NCI-H1105 treated with DMSO at 0.1 percent for 48 hours (cell line): ENCODE measurements at places on chromosomes 6 and 20.
A peak's percentile ranks its signal among the peaks of the same experiment; 100 is the strongest.

DNA sequence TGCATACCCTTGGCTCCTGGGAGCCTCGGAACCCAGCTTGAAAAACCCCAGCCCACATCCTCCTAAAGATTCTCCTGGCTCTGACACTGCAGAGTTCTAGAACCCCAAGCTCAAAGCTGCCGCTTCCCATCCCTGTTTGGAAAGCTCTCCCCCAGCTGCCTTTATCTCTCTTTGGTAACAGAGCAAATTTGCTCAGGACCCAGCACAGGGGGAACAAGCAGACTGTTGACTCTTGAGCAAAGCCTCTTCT is 38.9 kb downstream of the HNF4A start:
- no peak for DNase-seq

DNA sequence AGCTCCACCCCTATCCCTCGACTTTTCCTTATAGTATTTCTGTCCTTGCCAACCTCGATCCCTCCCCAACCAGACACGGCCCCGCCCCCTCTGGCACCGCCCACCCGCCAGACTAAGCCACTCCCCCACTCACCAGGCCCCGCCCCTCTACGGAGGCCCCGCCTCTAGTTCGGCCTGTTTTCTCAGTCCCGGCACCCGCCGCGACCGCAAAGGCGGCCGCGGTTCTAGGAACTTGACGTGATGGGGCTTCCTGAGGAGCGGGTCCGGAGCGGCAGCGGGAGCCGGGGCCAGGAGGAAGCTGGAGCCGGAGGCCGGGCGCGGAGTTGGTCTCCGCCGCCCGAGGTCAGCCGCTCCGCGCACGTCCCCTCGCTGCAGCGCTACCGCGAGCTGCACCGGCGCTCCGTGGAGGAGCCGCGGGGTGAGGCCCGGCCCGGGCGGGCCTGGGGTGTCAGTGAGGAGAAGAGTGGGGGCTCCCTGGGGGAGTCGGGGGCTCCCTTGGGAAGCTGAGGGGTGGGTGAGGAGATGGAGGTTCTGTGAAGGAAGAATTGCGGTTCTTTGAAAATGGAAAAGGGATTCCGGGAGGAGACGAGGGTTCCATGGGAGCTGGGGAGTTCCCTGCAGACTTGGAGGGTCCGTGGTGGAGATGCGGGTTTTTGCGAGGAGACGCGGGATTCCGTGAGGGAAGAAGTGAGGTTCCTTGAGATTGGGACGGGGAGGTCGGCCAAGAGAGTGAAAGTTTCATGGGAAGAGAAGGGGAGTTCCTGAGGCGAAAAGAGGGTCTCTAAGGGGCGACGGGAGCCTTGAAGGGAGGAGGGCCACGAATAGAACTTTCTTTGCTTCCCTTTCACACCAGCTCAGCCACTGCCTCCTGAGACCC is at the start of gene ACSS2:
Gene ACSS2 (plus strand): TSS at position 207 of the 877 bp plus-strand sequence. CDS start 34 bp downstream, at position 241.
- DNase-seq = no peak

- no peak for DNase-seq
These were observed 678.8 kb upstream of the MARCKS start for GRCh38 chr6:113178349-113178748.

DNA sequence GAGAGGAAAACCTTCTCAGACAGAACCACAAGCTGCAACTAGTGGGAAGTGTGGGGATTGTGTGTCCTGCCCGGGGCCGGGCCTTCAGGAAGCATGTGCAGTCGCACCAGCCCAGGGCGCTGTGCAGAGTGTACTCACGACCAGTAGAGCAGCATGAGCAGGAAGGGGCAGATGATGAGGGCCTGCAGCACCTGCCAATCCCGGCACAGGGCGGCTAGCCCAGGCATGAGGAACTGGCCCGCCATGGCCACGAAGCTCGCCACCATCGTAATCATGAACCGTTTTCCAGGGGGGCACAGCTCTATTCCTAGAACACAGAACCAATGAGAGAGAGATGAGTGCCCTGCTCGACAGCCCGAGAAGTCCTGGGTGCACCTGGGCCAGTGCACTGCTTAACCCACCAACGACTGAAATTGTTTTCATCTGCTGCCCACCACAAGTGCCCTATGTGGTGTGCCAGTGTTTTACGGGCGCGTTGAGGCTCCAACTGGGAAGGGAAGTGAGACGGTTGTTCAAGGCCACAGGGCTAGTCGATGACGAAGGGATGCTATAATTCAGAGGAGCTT is 65.0 kb downstream of the PSMG4 start:
- DNase-seq = no peak

- DNase-seq = no peak
These were observed 14.9 kb downstream of the DYNLT1 start for GRCh38 chr6:158629367-158630221.

GRCh38 chr6:31829633-31830283 is 2.2 kb downstream of the HSPA1B start:
- DNase-seq = peak; percentile 64

DNA sequence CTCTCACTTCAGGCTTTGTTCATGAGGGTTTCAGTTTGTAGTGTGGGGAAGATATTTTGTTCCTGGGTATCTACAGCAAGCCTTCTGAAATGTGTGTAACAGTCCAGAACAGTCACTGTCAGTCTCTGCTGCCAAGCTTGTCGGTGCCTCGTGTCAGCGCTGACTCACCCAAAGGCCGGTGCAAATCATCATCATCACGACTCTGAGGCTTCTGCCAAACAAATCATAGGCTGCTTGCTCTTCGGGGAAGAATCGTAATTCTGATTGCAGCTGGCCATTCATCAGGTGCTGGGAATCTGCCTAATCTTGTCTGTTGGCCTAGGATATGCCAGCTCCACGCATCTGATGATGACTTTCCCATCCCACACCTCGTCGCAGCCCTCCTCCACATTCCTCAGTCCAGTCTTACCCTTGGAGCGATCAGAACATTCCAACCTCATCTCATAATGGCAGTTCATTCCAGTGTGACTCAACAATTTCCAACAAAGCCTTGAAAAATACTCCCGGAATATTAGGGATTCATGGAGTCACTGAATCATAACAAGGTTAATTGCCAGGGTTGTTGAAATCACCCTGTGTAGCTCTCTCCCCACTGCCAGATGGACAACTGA is 40.9 kb downstream of the ALDH8A1 start:
- no peak for DNase-seq

DNA sequence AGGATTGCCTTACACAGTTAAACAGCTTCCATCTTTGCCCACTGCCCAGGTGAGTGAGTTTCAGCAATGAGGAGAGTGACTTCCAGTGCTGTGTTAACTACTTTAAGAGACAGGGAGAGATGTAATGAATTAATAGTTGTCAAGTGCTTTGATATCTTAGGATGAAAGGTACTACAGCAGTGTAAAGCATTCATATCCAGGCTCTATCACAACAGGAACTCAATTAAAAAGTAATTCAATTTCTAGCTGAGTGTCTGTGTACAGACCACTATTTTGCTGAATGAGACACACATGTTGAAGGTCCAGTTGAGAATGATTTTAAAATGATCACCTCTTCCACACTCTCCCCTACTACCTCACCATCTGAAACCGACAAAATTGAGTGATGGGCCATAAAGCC is 70.7 kb upstream of the BEND3 start:
- no peak for DNase-seq

- DNase-seq = no peak
These were observed 30.1 kb downstream of the PRPH2 start for GRCh38 chr6:42692137-42692911.

DNA sequence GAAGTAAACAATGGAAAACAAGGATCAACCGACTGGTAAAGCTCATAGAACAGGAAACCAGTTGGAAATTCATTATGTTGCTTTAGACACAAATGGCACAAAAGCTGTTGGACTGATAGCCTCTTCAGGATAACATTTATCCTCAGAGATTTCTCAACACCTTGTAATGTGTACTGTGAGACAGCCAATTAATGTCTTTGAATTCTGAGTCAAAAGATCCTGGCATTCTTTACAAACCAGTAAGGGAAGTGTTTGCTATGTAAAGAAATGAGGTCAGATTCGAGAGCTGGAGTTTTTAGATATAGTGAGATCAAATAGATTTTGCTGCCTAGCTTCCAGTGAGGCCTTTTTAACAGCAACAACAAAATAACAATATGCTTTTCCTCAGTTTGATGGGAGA is 439.2 kb downstream of the C6orf118 start:
- no peak for DNase-seq

DNA sequence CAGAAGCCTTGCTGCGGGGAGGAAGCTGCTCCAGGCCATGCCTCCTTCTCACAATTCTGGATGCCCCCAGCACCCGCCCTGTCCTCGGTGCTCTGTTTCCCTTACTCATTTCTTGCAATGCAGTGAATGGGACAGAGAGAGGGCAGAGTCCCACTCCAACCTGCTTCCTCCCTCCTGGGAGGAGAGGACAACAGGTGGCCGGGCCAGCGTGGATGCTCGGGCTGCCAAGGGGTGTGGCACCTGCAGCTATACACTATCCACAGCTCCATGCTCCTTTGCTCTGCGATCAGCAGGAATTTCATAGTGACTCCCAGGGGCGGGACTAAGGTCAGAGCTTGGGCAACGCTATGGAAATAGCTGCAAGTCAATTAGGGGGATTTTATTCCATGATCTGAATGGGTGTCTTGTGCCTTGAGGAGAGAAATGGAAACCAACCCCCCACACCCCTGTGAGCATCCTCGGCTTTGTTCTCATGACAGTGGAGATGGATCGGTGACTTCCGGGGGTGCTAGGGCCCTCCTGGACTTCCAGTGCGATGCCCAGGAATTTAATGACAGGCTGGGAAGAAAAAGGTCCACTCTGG is 192.5 kb downstream of the MYLK4 start:
- DNase-seq = no peak

GRCh38 chr6:45794465-45794864 is 221.2 kb downstream of the CLIC5 start:
- DNase-seq = no peak

DNA sequence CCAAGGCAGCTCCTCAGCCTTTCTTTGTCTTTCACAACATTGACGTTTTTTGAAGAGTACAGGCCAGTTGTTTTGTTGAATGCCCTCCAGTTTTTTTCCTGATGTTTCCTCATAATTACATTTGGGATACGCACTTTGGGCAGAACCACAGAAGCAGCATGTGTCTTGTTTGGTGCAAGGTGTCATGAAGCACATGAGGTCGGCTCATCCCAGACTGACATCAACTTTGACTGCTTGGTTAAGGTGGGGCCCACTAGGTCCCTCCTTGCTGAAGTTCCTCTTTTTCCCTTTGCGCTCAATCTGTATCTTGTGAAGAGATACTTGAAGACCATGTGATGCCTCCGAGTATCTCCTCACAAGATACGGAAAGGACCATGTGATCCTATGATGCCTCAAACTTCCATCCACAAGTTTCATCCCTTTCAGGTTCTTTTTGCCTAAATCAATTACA is 10.5 kb downstream of the SNAI1 start:
- no peak for DNase-seq

- DNase-seq = no peak
These were observed 235.8 kb upstream of the KCNG1 start for GRCh38 chr20:51258582-51259165.

DNA sequence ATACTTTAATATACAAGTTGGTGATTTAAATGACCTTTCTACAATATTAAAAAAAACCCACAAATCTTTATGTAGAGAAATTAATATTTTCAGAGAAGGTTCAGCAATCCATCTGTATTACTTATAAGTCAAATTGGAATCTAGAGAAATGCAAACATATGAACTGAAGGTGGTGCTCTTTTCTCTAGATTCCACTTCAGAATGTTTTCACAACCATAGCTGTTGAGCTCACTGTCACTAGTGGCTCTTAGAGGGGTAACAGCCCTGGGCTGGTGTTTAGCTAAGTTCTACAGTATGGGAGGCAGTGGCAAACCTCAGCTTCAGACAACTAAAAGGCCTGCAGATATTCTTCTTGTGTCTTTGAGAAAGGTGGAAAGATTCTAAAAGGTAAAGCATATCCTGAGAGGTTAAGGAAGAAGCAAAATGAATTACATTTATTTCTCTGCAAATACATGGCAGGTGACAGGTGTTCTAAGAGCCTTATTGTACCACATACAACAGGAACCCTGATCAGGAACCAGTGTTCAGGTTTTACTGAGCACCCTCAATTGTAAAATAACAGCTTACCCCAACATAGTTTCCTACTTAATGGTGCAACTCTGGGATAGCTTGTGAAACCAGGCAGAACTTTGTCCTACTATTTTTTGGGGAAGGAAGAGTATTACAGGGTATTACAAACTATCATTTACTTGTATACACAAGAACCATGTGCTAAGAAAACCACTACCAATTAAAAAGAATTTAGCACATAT is 56.6 kb upstream of the SAMHD1 start:
- DNase-seq = peak; percentile 8

- DNase-seq = no peak
These were observed 185.3 kb downstream of the PKHD1 start for GRCh38 chr6:51901766-51902764.

- DNase-seq = no peak
These were observed 7.5 kb upstream of the IFNGR1 start for GRCh38 chr6:137226697-137227096.

DNA sequence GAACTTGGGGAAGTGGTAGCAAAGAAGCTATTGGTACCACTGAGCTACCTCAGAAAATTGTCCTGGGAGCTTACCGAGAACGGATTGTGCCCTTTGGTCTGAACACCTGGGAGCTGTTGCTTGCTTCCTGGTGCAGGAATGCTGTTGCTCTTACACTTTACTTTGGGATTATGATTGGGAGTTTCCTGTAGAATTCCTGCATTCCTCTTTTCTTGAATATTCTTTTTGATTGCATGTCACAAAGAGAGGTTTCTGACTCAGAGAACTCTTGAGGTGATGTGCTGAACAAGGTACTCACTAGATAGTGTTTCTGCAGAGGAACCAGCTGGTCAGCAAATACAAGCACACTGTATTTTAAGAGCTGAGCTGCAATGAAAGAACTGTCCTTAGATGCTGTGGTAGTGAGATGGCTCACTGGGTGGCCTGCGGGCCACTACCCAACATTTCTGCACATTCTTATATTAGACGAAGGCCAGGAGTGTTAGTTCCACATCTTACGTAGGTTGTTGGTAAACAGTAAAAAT is 35.0 kb downstream of the LRRC1 start:
- DNase-seq = no peak

DNA sequence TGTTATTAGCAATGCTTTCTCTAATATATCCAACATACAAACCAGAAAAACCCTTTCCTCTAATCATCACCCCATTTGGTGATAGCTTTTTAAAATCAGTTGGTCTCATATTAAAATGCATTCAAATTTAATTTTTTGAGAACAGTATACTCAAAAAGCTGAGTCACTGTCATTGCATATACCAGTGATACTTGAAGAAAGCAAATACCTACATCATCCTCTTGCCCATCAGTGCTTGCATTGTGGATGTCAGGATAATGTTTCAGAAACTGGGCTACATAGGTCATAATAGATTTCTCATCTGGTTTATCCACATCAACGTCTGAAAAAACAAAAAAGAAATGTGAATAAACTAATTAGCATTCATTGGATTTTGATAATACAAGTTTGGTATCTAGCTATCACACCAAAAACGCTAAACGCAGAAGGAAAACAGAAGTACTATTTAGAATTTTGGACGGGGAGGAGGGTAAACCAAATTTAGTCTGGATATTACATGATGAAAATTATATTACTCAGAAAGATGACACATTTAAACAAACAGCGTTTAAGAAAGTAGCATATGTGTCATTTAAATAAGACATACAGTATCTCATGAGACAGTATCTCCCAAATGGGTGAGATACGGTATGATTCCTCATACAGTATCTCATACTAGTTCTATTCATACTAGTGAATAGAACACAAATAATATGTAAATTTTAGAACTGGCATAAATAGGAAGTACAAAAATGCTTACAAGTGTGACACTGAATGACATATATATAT is 134.6 kb downstream of the SYNE1 start:
- DNase-seq = no peak

- no peak for DNase-seq
These were observed 57.4 kb upstream of the MAP3K4 start for GRCh38 chr6:160934157-160934556.

GRCh38 chr6:18214003-18214402 is 50.3 kb downstream of the DEK start:
- no peak for DNase-seq
